Activated CD8-positive, alpha-beta memory T cell treated with anti-CD3 and anti-CD28 coated beads for 24 hours (primary cell): ENCODE measurements at places on chromosomes 4 and X.
A peak's percentile ranks its signal among the peaks of the same experiment; 100 is the strongest.

DNA sequence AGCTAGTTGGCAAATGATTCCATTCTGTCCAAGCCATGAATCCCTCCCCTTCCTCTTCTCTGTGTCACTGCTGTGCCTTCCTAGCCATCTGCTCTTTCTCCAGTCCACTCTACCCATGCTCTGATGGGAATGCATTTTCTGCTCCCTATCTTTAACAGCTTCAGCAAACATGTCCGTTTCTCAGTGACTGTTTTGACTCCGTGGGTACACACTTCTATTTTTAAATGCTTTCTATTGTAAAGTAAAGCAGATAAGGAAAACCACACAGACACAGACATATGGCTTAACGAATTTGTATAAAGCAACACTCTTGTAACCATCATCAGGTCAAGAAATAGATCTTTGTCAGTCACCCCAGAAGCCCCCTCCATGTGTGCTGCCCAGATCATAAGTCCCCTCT lies 72.4 kb upstream of the KLHL13 start:
- no peak for DNase-seq

DNA sequence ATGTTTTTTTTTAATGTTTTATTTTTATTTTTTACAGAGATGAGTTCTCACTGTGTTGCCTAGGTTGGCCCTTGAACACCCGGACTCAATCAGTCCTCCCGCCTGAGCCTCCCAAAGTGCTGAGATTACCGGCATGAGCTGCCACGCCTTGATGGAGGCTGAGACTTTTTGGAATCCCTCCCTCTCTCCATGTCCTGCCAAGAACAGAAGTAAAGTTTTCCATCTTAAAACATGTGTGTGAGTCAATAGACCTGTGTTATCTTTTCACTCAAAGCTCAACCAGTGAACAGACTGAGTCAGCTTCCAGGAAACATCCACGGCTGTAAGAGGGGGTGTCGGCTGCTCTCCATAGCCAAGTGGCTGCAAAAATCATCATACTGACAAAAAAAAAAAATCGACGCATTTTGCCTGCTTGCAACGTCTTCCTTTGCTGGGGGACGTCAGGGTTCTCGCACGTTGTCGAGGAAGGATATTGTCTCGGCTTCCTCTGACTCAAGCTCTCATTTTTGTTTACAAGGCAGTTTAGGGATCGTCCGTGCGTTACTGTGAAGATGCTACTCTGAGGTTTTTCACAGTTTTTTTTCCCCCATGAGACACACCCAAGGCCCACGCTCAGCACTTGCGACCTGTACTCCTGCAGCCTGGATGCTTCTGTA lies 10.0 kb upstream of the ASMTL start:
- DNase-seq: peak; percentile 80

GRCh38 chrX:107677501-107677901 lies 49.2 kb downstream of the PRPS1 start:
- no peak for DNase-seq

- DNase-seq: no peak
Measured at GRCh38 chr4:93132631-93133030, 695.9 kb upstream of the ATOH1 start.

DNA sequence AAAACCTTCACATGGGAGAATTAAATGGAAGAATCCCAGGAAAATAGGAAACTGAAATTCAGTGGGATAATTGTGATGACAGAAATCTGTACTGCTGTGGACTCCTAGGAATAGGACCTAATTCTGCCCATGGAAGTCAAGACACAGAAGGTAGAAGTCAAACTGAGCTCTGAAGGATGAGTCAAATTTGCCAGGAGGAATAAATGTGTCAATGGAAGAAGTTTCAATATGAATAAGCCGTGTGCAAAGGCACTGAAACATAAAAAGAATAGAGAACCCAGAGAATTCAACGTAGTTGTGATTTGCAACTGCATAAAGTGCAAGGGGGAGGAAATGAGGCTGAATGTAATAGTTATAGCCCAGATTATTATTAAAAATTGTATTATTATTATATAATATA lies 11.6 kb downstream of the ENAM start:
- no peak for DNase-seq

DNA sequence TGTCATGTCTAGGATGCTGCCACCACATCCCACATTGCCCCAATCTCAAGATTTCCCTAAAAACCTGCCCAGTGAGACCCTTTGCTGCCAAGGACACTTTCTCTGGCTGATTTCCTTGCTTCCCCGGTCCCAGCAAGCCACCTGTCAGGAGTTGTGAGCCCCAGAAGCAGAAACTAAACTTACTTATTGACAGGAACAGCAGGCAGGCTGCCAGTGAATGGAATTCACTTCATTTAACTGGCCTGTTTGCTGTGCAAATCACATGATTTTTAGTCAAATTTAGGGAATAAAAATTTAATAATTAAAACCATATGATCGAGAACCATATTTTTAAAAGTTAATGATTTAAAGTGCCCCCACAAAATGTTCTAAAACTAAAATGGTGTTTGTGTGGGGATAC lies 48.5 kb downstream of the MAMLD1 start:
- DNase-seq: no peak

DNA sequence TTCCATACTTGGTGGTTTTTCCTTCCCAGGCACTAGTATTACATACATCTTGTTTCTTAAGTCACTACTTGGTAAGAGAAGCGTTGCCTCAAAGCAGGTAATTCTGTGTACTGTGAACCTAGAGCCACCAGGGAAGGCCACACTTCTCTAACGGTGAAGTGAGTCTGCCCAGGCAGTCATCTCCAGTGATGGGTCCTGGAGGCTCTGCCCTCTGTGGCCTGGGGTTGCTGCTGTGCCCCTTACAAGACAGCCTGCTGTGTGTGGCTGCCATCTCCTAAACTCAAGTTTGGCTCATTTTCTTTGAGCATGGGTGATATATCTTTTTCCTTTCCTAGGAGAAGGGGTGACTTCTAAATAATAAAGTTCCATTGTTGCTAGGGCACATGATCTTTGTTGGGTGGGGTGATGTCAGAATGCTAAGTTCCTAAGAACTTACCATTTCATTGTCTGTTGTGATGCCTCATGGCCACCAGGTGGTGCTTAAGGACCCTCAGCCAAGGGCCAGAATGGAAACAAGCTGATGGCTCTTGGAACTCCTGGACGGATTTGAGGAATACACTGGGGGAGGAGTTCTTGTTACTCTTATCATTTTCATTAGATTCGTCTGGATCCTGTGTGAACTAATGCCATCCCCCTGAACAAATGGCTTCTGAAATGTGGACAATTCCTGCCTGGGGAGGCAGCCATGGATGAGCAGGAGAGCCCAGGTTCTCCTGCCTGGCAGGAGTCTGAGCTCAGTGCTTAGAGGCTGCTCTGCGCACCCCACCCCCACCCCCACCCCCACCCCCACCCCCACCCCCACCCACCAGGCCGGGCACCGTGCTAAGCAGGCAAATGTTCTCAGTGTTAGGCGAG lies 41.1 kb upstream of the WDR1 start:
- no peak for DNase-seq

- DNase-seq: no peak
Measured at GRCh38 chr4:78613522-78614321, 62.2 kb downstream of the ANXA3 start.

GRCh38 chr4:46249106-46249505 lies 125.3 kb upstream of the GABRG1 start:
- no peak for DNase-seq

DNA sequence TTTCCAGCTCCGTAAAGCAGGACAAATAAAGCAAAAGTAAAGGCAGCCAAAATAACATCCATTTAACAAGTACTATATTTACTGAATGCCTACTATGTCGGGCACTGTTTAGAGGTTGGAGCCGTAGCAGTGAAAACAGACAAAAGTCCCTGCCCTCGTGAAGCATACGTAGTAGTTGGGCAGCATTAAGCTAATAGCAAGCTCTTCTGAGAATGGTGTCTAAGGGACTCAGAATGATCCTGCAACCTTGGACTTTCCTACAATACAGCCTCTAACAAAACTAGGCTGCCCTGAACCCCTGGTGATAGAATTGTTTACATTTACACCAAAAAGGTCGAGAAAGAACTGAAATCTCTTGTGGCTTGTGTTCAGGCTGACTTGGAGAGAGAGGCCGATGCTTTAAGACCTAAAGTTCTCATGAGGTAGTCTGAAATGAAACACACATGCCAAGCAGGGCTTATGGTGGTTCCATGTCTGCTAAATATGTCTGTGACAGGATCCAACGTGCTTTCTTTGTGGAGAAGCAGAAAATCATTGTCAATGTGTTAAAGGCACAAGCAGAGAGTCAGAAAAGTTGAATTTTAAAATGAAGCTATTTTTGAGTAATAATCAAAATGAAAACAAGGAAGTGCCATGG lies 898 bp upstream of the PDGFC start:
- DNase-seq: no peak
